Fibroblast of the aortic adventitia (primary cell): ENCODE measurements at places on chromosomes 12 and 14.

GRCh38 chr12:30880061-30880460 lies 46.5 kb upstream of the TSPAN11 start:
- peak; percentile 8 for DNase-seq

DNA sequence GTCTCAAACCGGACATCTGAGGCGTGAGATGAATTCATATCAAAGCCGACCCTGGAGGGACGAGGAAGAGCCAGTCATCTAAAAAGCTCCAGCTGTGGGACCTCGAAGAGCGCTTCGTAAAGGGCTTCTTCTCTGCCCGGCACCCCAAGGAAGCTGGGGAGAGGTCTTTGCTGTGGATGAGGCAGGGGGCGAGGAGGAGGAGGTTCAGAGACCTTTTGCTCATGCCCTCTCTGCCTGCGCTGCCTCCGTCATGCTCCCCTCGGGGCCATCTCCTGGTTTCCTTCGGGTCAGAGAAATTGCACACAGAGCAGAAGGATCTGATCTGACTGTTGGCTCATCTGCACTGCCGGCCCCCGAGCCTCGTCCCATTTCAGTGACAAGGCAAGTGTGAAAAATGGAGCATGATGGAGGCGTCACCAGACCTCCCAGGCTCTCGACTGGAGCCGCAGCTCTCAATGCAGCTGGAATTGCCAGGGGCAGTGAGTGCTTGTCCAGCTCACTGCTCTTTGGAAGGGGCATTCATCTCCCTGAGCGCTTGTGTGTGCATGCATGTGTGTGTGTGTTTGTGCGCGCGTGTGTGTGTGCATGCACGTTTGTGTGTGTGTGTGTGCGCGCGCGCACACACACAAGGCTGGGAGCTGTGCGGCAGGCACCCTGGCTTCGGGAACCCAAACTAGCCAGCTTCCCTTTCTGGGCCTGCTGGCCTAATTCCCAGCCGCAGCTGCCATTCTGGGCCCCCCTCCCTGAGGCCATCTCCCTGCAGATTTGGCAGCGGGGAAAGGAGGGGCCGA lies 9.2 kb downstream of the CABP1 start:
- DNase-seq: no peak

- no peak for DNase-seq
Observed at GRCh38 chr12:16150276-16150675, 127.2 kb downstream of the SLC15A5 start.

GRCh38 chr12:121581686-121582429 lies 1.0 kb upstream of the KDM2B start:
- peak; percentile 71 for DNase-seq

DNA sequence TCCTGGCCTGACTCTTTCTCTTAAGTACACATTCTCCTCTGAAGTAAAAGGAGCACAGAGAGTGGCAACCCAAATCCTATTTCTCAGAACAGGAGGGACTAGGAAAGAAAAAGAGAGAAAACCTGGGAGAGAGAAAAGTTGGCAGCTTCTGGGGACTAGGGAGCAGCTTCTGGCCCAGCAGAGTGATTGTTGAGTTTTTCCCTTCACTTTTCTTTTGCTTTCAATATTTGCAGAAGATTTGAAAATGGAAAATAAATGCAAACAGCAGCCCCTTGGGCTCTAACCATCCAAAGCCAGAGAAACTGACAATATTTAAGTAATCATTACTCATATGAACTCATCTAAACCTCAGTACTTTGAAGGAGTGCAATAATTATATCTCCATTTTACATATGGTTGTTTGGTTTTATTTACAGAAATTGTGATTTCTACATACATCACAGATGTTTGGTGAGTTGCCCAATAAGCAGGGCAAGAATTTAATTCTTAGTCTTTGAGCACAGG lies 28.8 kb upstream of the IGF1 start:
- DNase-seq: no peak

GRCh38 chr14:26867171-26867757 lies 269.4 kb upstream of the NOVA1 start:
- DNase-seq: peak; percentile 51

- DNase-seq: no peak
Observed at GRCh38 chr12:46743456-46743855, 82.3 kb downstream of the SLC38A4 start.

DNA sequence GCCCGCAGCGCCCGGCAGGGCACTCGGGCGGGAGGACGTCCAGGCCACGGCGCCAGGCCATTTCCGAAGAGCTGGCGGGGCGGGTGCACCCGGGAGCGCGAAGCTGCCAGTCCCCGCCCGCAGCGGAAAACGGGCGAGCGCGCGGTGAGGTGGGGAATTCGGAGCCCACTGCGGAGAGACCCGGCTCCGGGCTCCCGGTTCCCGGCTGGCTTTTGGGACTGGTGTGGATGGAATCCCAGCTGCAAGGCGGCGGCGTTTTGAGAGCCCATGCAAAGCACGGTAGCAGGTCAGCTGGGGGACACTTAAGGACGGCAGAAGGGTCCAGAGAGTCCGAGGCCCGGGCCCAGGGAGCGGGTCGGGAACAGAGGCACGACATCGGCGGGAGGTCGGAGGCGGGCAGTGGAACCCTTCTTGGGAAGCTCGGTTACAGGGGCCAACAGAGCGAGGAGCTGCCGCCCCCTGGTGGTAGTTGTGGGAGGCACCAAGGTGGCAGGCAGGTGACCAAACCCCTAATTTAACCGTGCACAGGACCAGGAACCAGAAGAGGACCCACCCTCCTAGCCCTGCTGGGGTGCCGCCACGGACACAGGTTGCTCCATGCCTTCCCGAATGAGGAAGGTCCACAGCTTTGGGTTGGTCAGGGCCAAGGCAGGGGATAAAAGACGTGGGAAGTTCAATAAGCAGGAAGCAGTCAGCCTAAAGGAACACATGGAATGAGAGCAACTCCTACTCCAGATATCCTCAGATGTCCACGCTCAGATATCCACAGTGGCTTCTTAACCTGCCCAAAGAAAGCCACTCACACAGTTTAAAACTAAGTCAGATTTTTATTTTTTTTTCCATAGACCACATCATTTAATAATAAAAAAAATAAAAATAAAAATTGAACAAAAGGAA lies 685 bp upstream of the CDH24 start:
- peak; percentile 80 for DNase-seq

DNA sequence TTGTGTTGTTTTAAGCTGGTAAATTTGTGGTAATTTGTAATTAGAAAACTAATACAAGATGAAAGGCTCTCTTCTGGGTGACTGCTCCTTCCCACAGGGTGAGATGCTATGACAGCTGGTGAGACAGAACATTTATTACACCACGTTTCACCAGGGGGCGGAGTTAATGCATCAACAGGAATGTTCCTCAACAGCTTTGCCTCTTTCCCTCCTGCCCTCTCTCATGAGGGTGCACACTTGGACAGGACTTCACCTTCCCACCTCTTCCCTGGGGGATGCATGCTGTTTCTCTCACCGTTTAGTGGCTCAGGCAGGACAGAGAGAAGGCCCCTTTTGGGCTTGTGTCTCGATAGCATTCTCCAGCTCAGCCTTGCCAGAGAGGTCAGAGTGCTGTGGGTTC lies 13.4 kb upstream of the PPP1R1A start:
- DNase-seq: no peak

DNA sequence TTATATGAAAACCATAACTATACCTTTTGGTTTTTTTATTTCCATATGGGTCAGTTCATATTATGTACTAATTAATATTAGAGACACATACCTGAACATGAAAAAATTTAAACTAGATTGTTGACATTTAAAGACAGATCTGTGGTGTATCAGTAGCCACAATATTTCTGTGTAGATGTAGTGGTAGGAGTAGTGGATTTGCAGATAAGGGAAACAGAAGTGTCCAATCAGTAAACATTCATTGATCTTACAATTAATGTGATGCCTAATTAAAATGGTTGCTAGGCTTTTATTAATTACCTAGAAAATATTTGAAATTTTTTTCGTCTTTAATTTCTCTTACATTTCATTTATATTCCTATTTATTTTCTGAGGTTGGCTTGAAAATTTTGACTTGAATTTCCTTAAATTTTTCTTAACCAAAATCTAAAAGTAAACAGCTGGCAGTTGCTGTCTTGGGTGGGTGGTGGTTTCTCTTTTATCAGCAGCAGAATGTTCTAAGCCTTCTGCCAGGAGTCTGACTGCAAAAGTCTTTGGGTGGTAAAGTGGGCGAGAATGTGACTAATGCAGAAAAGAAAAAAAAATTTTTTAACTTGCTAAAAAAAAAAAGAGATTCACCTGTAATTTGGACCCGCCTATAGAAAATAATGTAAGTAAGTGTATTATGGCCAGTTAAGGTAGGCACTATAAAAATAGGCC lies 2.4 kb downstream of the FGFR1OP2 start:
- peak; percentile 42 for DNase-seq

DNA sequence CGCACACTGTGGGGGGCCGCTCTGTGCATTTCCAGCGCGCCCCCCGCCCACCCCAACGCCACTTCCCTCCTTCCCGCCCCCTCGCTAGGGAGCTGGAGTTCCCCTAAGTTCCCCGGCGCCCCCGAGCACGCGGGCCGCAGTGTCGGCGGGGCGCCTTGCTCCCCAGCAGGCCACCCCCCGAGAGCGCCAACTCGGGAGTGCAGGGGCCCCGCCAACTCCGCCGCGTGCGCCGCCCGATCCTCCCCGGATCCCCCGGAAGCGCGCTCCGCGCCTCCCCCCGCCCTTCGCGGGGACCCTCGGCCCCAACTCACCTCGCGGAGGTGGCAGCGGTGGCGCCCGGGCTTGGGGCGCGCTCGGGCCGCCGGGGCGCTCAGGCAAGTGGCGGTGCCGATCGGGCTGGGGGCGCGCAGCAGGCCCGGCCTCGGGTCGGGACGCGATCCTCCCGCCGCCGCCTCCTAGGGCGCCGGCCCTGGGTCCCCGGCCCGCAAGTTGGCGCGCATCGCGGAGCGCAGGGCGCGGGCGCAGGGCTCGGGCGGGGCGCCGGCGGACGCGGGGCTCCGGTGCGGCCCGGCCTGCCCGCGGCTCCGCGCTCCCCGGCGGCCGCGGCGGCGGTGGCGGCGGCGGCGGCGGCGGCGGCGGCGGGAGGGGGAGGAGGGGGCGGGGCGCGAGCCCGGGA lies at the start of gene NCOR2:
Gene NCOR2, minus strand, starts transcription at position 616 of the 676 bp plus-strand sequence. CDS start 72,361 bp downstream, outside the sequence.
- DNase-seq: no peak

- no peak for DNase-seq
Observed at GRCh38 chr12:63496654-63497053, 171.6 kb downstream of the DPY19L2 start.

DNA sequence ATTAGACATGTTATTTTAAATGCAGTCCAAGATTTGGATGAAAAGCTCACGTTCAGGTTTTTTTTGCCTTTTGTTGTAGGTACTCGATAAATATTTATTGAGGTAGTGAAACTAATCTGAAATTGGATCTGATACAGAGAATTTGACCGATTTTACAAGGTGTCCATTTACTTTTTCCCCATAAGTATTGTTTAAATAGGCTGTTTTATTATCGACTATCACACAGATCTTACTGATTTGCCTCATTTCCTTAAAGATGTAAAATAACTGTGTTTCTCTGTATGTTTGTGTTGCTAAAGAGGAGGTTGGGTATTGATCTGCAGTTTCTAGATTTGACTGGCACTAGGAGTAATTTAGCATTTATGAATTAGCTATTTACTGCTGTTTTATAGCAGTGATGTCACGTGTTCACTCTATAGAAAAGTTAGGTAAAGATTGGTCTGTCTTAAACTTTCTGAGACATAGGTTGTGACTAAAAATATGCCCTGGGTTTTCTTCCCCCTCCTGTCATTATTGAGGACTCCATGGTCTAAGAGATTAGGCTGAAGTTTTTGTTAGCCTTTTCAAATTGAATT lies 3.5 kb downstream of the RAP1B start:
- DNase-seq: no peak

DNA sequence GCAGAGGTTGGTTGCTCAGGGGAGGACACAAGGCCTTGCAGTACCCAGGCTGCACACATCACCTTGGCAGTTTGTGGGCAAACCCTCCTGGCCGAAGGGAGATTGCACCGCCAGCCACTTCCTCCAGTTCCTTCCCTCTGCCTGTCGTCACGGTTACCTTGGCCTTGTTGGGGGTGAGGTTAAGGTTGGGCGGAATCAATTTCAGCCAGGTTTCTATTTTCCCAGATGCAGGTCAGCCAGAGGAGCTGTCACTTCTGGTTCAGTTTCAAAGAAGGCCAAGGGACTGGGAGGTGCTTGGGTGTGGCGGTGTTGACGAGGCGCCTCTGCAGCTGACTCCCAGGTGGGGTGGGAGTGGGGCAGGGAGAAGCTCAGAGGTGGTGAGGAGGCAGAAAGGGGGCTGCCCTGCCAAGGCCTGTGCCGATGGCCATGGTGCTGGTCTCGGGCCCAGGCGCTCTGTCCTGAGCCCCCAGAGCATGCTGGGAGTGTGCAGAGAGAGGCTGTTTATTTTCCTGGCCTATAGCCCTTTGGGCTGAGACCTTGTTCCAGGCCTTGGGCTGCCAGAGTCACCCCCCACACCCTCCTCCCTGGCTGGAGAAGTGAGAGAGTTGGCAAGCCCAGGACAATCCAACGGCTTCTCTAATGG lies 31.4 kb downstream of the JDP2 start:
- no peak for DNase-seq

GRCh38 chr12:71727958-71728357 lies 26.7 kb upstream of the RAB21 start:
- DNase-seq: no peak

- peak; percentile 69 for DNase-seq
Observed at GRCh38 chr12:93886533-93887511, 209.6 kb downstream of the CRADD start.

DNA sequence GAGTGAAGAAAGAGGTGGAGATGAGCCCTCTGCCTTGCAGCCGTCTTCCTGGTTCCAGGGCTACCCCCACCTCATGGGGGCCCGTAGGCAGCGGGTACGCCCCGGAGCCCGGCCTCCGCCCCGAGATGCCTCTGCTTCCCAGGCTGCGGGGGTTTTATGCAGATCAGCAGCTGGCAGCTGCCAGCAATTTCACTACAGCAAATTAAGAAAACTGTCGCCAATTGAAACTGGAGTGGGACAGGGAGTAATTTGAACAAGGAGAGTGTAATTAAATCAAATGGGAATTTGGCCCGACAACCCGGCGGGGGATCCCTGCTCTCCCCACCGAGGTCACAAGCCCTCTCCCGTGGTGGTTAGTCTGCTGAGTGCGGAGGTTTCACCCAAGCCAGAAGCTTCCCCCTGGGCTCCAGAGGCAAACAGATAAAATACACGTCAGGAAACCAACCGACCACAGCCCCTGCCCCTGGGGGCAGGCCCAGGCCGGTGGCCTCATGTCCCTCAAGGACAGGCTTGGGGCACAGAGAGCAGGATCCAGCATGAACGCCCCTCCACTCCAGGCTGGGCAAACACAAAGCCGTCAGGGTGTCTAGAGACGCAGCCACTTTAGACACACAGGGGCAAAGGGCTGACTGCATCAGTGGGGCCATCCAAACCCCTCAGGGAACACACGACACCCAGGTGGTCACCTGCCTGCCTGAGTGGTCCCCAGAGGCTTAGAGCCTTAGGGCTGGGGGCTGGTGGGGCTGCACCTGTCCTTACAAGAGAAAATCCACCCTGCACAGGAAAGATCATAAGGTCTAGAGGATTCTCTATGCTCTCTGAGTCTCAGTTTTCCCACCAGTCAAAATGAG lies 53.8 kb downstream of the TESC start:
- no peak for DNase-seq

GRCh38 chr14:41201696-41202095 lies 405.0 kb upstream of the LRFN5 start:
- DNase-seq: no peak

GRCh38 chr14:103875010-103875409 lies 27.6 kb upstream of the PPP1R13B start:
- no peak for DNase-seq
